Anterior cingulate cortex (tissue), 58 donors: ENCODE measurements at places on chromosomes 7 and 10.

GRCh38 chr10:106158241-106158640 lies 1006.3 kb downstream of the SORCS1 start:
- no peak for DNase-seq

- no peak for DNase-seq
Measured at GRCh38 chr10:97003804-97004201, 171.7 kb downstream of the LCOR start.

GRCh38 chr7:45593121-45593541 lies 19.0 kb downstream of the ADCY1 start:
- no peak for DNase-seq

DNA sequence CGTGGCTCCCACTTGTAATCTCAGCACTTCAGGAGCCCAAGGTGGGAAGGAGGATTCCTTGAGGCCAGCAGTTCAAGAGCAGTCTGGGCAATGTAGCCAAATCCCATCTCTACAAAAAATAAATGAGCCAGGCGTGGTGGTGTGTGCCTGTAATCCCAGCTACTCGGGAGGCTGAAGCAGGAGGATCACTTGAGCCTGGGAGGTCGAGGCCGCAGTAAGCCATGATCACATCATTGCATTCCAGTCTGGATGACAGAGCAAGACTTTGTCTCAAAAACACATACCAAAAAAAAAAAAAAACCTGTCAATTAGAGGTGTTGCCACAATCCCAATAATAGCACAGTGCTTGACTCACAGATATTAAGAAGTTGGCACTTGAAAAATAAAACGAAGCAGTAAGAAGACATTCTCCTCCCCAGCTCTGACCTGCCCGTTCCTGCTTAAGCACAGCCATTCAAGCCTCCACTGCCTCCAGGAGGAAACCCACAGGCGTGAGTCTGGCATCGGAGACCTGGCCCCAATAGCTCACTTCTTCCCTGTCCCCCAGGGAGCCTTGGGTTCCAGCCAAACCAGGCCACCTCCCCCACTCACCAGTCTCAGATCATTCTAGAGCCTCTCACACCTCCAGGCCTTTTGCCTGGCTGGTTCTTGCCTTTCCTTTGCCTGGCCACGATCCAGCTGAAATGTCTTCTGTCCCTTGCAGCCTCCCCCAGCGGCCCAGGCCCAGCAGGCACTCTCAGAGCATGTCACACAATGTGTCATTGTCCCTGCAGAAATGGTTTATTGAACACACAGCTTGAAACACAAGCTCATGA lies 45.3 kb upstream of the GTF2I start:
- DNase-seq, result peak; percentile 28

- DNase-seq, result no peak
Measured at GRCh38 chr10:84895541-84895940, 567.2 kb downstream of the CCSER2 start.

- DNase-seq, result no peak
Measured at GRCh38 chr7:155374276-155375252, 76.9 kb downstream of the INSIG1 start.

DNA sequence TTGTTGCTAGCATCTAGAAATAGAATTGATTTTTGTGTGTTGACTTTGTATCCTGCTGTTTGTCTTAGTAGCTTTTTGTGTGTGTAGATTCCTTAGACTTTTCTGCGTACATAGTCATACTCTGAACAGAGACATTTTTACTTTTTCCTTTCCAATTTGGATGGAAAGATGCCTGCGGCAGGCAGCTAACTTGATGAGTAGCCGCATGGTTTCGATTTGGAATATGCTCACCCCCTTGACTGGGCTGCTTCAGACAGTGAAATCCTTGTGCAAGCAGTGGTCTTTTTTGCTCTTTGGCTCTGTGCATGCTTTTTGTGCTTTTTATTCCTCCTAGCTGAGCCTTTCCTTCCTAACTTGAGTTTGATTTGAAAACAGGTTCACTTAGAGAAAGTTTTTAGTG lies 71.8 kb downstream of the HHEX start:
- no peak for DNase-seq

GRCh38 chr10:103888113-103888841 lies 29.7 kb downstream of the STN1 start:
- DNase-seq, result no peak

GRCh38 chr10:121134711-121135110 lies 283.5 kb downstream of the WDR11 start:
- no peak for DNase-seq

DNA sequence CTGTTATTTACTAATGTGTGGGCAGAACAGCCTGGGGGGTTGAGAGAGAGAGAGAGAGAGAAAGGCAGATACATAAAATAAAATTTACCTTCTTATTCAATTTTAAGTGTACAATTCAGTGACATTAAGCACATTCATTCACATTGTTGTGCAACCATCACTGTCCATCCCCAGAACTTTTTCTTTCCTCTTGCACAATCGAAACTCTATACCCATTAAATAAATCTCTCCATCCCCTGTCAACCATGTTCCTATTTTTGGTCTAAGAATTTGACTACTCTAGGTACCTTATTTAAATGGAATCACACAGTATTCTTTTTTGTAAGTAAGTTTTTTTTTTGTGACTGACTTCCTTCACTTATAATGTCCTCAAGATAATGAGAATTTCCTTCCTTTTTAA lies 181.6 kb downstream of the SND1 start:
- no peak for DNase-seq

DNA sequence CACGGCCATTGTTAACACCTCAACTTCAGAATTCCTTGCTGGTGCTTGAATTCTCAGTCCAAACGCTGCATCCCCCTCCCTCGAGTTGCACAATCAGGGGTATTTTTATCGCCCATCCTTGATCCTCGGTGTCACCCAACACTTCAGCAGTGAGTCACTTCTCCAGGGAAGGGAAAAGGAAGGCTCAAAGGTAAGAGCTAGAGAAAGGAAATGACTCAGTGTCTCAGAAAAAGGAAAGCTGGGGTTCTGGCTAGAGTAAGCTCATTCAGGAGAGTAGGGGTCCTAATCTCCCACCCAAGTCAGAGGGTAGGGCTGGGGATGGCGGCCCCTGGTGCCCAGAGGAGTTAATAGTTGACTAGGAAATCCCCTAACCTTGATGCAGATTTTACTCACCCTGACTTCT lies 39.8 kb upstream of the TRIM8 start:
- DNase-seq, result no peak

- no peak for DNase-seq
Measured at GRCh38 chr7:5681423-5681822, 100.0 kb downstream of the RNF216 start.

DNA sequence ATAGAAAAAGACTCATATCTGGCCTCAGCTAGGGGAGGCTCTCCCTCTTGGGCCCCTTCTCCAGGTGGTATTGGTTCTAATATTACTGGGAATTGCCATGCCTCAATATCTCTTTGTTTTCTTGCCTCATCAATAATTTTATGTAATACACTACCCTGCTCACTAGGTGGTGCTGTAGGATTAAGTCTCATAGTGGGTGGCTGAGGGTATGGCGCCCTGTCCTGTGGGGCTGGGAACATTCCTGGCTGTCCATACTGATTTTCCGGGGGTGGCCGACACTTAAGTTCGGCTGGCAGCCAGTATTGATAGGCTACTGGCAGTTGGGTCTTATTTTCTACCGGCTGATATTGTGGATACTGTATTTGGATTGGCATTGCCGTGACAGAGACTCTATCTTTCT lies 9.0 kb upstream of the TAS2R3 start:
- no peak for DNase-seq

DNA sequence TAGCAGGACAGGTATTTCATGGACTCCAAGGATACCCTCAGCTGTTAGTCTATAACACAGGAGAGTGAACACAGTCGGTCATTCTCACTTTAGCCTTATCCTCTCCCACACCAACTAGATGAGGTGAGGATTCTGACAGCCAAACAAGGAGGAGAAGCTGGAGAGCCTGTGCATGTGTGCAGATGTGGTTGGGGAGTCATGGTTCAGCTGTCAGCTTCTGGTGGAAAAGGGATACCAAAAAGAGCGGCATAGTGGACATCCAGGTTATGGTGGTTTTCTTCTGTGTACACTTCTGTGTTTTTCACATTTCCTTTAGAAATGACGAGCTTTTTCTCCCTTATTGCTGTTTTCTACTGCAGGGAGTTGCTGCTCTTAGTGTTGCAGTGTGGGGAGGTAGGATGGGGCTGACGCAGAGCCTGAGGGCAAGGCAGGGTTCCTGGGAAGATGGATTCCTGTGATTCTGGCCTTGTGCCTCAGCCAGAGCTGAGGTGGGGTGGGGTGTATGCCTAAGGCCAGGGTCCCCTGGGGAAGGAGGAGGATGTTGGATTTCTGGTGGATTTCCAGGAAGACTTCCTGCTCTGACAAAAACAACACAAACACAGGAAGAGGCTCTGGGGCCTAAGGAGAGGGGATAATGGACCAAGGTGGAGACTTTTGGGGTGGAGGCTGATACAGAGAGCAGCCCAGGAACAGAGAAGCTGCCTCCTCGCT lies 26.6 kb downstream of the PLAU start:
- DNase-seq, result no peak

DNA sequence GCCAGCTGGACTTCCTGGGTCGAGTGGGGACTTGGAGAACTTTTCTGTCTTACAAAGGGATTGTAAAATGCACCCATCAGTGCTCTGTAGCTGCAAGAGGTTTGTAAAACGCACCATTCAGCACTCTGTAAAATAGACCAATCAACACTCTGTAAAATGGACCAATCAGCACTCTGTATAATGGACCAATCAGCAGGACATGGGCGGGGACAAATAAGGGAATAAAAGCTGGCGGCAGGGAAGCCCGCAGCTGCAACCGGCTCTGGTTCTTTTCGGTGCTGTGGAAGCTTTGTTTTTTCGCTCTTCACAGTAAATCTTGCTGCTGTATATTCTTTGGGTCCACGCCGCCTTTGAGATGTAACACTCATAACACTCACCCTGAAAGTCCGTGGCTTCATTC lies 151.9 kb downstream of the GALNT17 start:
- no peak for DNase-seq

DNA sequence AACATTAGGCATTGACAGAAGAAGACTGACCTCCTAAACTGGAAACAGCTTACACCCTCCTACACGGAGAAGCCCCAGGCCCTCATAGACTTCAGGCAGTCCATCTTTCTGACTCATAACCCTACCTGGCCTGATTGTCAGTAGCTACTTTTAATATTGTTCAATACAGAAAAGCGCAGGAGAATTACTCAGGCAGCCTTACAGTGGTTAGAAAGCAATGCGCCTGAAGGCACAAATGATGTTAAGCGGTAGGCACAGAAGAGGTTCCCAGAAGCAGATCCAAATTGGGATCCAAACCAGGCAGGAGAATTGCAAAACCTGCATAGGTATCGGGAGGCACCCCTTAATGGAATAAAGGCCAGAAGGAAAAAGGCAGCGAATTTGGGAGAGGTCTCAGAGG lies 5.4 kb upstream of the CYREN start:
- DNase-seq, result no peak

GRCh38 chr10:33772370-33773252 lies 438.1 kb upstream of the NRP1 start:
- no peak for DNase-seq

DNA sequence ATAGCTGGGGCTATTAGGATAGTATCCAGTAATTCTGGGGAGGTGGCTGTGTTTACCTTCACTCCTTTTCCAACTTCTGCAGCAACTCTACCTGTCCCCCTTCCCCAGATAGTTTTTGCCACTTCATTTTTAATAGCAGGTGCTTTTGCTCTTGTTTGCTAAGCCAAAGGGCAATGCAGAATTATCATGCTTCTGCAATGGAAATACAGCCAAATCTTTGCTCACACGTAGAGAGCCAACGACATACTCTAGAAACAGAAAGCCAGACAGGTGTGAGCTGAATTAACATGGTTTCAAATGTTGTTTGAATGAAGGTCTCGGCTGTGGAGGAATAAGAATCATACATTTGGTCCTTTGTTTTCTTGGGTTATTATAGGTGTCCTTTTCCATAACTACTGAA lies 14.4 kb downstream of the PLEKHS1 start:
- DNase-seq, result no peak

DNA sequence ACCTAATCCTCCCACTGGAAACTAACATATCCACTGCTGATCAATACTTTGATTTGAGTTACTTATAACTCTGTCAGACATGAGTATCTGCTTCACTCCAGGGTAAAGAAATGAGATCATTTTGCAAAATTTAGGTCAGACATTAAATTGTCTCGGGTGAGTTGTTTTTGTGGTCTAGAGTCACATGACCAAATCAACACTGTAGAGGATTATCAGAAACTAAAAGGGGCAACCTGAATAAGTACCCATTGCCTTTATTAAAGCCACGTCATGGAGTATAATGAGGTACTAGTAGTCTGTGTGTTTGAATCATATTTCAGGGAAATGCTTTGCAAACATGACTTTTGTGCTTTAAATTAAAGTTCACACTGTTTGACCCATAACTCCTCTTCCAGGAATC lies 107.7 kb upstream of the ADO start:
- no peak for DNase-seq

DNA sequence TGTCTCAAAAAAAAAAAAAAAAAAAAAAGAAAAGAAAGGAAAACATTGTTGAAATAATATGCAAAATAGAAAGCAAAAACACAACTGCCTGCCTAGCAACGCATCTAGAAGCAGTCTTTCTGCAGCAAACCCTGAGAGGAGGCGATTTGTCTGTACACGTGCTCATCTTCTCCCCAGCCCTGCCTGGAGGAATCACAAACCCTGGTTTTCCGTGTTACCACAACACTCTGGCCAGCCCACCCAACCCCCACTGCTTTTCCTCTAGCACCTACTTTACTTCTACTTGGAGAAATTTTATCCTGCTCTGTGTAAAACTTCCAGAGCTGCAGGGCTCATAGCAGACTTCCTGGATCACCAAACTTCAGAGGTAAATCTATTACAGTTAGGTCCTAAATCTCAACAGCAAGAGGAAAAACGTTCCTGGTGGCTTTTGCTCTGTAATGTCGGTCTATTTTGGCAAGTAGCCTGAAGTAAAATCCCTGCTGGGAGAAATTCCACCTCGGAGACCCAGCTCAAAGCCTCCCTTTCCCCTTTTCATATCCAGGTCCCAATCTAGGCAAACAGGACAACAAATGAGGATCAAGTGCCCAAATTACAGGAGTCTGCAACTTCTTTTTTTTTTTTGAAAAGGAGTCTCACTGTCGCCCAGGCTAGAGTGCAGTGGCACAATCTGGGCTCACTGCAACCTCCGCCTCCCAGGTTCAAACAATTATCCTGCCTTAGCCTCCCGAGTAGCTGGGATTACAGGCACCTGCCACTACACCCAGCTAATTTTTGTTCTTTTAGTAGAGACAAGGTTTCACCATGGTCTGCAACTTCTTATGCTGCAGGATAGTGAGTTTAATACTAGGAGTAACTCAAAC lies 91.6 kb downstream of the DNMBP start:
- DNase-seq, result peak; percentile 7

GRCh38 chr7:131919920-131920709 lies 363.7 kb upstream of the PODXL start:
- no peak for DNase-seq

DNA sequence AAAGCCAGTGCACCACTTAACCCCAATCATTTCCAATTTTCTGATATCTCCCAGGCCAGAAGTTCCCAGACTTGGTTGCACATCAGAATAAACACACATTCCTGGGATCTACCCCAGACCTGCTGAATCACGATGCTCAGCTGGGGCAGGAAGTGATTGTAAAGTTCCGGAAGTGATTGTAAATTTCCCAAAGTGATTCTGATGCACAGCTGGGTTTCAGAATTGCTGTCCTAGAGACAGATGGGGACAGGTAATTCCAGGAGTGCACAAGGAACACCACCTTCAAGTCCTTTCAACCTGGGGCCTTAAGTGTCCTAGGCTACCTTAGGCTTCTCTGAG lies 104.2 kb upstream of the EEPD1 start:
- DNase-seq, result no peak

- no peak for DNase-seq
Measured at GRCh38 chr10:116029826-116030225, 243.2 kb downstream of the GFRA1 start.

- DNase-seq, result no peak
Measured at GRCh38 chr10:113524539-113525490, 28.0 kb upstream of the HABP2 start.

GRCh38 chr7:72785166-72785955 lies 42.6 kb downstream of the TYW1B start:
- no peak for DNase-seq
